Activated T-cell treated with anti-CD3 and anti-CD28 coated beads for 1 hour (primary cell): ENCODE measurements at places on chromosomes 3 and 15.

DNA sequence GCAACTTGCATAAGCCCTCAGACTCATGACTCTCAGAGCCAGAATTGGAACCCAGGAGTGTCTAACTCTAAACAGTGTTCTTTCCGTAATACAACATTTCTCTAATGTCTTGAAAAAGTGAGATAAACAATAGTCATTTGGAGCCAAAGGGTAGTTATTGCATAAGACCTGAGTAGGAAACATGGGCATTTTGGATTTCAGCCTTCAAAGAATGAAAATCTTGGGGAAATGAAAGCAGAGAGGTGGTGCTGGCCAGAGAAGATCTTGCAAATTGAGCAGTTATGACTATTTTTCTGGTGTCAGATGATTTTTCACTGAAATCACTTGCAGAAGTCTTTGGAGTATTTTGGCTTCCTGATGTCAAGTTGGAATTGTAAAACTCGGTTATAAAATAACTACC, 379.4 kb downstream of the DIPK2A start:
- no peak for DNase-seq

DNA sequence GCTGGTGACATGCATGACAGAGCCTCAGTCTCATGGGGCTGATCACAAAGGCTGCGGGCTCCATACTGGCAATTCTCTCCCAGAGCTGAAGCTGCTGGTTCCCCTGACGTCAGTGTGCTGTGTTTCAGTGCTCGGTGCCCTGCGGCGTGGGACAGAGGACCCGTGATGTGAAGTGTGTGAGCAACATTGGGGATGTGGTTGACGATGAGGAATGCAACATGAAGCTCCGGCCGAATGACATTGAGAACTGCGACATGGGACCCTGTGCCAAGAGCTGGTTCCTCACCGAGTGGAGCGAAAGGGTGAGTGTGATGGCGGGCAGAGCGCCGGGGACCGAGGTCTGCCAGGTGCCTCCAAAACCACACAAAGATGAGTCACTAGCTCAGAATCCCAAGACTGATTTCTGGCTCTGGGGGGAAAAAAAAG, 62.0 kb upstream of the NR2E3 start:
- no peak for DNase-seq

GRCh38 chr3:141764986-141765385, 1.8 kb downstream of the GRK7 start:
- DNase-seq: no peak

- DNase-seq: no peak
These were observed 288.8 kb downstream of the CNTN6 start for GRCh38 chr3:1381647-1382036.

DNA sequence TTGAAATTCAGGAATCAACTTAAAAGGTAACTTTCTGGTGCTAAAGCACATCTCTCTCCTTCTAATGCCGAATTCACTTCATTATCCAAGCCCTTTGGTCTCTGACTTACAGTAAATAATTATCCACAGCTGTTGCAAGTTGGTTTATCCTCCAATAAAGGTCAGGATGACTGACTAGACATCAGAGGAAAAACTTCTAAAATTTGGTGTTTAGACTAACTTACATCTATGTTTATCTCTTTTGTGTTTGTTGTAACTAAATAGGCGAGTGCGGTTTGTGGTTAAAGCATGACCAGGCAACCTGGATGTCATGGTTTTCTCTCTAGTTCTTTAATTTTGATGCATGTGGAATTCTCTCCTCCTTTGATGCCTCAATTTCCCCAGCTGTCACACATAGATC, 237.4 kb upstream of the LRTM1 start:
- DNase-seq: no peak

GRCh38 chr15:45155739-45156138, 25.9 kb downstream of the DUOX1 start:
- no peak for DNase-seq

DNA sequence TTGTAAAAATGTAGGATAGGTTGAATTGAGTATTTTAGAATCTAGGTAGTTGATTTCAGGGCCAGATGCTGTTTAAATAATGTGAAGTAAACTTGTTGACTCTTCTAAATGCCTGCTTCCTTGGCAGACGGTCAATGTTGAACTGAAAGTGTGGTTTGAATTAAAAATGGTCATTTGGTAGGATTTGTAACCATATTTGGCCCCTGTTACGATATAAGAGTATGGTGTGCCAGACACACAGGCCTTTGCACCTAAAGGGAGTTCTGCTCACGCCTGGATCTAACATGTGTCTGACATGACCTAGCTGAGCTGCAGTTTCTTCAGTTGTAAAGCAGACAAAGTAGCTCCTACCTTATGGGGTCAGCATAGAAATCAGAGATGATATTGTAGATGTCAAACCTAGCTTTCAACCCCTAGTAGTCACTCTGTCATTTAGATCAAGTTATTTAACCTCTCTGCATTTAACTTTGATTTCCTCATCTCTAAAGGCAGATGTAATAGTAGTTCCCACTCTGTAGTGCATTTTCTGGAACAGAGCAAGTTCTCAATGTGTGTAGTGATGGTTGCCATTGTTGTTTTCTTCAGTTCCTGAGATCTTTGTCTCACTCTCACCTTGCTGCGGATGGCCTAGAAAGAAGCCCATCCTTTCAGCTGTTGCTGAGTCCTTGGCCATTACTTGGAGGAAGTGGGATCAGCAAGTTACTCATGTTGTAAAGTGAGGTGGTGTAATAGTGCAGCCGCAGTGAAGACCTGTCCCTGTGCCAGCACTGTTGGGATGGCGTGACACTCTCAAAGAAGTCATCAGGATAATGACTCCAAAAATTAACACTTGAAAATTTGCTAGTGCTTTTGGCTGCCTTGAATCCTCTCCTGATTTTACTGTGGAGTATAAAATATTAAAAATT, 90.2 kb downstream of the GHSR start:
- DNase-seq: no peak

DNA sequence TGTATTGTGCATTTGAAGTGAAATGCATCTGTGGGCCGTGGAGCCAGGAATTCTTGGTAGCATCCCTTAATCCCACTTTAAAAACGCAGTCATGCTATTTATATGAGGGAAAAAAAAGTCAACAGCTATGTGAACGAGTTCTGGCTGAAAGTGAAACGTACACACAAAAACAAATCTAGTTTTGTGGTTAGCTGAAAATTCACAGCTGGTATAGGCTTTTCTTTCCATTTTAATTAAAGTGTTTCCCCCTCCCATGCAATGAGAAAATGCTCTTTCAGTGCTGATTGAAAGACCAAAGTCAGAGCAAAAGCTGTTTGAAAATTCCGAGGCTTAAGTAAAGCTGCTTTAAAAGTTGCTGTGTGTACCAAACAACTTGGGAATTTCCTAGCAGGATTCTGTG, 297.4 kb downstream of the PLCL2 start:
- no peak for DNase-seq

GRCh38 chr3:180294282-180295027, 257.7 kb upstream of the PEX5L start:
- DNase-seq: no peak

DNA sequence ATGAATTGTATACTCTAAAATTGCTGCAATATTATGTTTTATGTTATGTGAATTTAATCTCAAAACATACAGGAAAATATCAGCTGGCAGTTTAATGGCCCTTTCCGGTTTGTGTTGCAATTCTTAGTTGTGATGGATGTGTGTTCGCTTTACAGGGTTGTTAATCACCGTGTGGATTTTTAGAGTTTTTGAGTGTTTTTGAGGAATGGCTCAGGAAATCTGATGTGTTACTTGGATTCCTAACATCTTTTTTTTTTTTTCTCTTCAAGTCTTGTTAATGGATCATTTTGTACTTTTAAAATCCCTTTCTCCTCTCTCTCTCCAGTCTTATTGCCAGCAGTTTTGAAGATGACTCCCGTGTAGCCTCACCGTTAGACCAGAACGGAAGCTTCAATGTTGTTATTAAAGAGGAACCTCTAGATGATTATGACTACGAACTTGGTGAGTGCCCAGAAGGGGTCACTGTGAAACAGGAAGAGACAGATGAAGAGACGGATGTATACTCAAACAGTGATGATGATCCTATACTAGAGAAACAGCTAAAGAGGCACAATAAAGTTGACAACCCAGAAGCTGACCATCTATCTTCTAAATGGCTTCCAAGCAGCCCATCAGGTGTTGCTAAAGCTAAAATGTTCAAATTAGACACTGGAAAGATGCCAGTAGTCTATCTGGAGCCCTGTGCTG, 35.7 kb downstream of the MGA start:
- peak; percentile 16 for DNase-seq

- no peak for DNase-seq
These were observed 59.7 kb downstream of the MSL2 start for GRCh38 chr3:136136454-136136853.

DNA sequence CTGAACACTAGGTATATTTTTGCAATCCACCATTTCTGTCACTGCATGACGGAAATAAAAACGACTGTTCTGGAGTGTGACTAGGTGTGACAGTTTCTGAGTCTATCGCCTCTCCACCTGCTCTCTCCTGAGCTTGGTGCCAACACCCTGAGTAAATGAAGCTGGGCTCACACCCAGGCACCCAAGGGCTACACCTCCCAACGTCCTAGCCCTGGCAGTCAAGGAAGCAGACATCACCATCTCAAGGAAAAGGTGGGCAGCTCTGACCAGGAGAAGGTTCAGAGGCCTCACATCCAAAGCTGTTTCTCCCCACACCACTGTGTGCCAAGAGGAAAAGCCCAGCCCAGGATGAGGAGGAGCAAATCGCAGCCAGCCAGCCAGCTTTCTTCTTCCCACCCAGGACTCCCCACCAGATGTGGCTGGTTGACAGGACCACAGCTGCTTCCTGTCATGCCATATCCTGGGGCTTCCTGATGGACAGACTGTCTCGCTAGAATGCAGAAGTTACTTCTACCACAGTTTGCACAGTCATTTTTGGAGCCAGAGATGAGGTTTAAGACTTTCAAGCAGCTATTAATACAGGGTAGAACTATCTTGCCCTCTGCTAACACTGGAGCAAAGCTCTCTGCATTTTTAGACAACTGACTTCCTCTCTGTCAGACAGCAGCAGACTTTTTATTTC, 3.3 kb downstream of the SCAMP2 start:
- DNase-seq: no peak

DNA sequence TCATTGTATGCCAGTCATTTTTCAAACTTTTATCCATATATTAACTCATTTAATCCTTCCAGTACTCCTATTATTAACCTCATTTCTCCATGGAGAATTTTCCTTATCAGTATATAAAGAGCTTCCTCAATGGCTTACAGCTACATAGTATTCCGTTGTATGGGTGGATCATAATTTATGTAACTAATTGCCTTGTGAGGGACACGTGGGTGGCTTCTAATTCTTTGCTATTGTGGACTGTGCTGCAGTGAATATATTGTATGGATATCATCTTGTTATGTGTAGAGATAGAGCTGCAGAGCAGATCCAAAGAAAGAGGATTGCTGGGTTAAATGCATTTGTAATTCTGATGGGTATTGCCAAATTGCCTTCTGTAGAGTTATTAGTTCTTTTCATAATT, 25.2 kb downstream of the PML start:
- DNase-seq: no peak
